DMS153 (cell line): ENCODE measurements at places on chromosomes 11 and 22.

DNA sequence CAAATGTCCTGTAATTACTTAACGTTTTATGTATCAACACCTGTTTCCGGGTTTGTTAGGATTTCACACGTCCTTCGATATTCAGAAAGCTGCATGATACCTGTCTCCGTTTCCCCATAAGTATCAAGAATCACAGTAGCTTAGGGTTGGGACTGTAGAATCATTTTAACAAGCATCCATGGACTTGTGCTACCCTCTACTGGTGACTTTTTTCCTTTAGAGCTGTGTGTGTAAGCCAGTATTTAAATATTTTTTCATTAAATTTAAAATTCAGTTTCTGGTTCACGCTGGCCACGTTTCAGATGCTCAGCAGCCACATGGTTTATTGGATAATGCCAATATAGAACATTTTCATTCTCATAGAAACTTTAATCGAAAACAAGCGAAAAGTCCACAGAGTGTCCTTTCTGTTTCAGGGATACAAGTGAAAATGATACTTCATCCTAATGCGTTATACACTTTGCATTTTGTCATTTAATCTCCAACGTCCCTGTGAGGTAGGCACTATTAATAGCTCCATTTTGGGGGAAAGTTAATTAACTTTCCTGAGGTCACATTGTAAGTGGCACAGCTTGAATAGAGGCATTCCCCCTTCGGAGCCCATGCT, 61.5 kb upstream of the SLC25A18 start:
- DNase-seq = peak; percentile 66

DNA sequence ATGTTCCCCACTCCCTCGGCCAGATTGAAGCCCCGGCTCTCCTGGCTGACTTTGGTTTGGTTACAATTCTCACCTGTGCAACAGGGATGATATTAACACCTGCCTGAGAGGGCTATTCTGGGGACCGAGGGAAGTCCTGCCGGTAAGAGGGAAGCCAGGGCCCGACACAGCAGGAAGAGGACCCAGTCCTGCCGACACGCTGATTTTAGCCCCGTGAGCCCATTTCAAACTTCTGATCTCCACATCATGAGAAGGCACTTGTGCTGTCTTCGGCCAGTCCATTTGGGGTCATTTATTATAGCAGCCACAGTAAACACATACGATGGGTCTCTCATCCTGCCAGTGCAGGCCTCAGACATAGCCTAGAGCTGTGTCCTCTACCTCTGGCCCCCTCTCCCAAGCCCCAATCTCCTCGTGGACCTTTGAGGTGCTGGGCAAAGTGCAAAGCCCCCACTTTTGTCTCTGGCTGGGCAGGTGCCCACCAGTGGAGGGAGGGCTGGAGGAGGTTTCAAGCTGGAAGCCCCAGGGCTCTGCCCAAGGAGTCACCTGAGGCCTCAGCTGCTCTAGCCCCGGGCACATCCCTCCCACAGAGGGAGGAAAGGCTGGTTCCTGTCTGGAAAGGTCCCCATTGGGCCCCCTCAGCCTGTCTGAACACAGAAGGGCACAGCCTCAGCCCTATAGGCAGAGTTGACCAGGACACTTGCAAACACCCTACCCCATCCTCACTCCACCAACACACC, 59.1 kb upstream of the FGF3 start:
- DNase-seq = no peak

- no peak for DNase-seq
Observed at GRCh38 chr11:70510106-70510505, 111.8 kb downstream of the CTTN start.

DNA sequence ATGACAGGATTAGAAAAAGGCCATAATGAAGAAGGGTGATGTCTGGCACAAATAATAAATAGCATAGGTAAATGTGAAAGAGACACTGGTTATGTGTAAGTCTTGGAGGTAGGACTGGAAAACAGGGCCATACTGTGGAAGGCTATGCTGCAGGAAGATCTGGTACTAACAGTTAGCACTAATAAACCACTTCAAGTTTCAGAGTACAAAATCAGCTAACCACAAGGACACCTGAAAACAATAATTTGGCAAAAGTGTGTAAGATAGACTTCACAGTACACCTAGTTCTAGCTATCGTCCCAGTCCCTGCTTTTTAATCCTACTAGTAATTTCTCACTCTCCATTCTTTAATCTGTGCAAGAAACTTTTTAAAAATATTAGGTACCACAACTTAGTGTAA, 44.3 kb downstream of the CWF19L2 start:
- no peak for DNase-seq

DNA sequence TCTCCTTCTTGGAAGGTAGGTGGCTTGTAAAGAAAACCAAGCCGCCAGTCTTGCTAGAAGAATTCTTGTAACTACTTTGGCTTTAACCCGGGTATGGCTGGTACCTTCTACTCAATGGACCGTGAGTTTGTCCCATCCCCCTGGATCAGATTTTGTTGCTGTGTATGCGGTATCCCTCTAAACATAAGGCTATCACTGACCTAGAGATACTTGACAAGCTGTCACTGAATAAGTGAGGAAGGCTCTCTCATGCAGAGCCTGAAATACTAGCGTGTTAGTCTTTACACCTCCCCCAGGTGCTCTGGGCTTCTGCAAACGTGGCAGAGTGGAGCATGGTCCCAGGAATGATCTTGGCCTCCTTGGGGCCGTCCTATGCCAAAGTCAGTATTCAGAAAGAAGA, 34.5 kb downstream of the GLB1L2 start:
- no peak for DNase-seq

DNA sequence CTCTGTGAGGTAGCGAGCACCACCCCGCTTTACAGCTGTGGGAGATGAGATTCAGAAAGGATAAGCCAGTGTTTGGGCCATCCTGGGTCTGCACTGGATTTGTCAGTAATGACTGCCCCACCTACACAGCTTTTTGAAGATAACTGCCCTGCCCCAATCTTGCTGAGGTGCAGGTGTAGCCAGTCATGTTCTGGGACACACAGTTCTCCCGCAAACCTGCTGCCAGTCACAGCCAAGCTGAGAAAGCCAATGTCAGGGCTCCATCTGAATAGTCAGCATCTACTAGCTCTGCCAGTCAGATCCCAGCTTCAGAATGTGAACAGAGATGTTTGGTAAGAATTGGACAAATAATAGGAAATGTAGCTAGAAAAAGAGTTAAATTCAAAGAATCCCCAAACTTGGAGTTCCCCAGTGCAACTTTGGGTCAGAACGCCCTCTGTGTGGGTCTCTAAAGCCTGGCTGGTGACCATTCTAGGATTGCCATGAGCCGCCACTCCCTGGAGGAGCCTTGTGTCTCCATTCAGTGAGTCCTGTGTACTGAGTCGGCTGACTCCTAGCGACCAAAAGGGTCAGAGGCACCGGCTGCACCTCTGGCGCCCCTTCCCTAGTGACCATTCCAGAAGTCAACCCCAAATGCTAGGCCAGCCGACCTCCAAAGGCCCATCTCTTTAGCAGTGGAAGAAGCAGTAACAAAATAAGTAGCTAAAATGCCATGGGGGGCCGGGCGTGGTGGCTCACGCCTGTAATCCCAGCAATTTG, 2.4 kb upstream of the MB start:
- no peak for DNase-seq

- DNase-seq = no peak
Observed at GRCh38 chr22:30279046-30279788, 10.1 kb downstream of the CASTOR1 start.

DNA sequence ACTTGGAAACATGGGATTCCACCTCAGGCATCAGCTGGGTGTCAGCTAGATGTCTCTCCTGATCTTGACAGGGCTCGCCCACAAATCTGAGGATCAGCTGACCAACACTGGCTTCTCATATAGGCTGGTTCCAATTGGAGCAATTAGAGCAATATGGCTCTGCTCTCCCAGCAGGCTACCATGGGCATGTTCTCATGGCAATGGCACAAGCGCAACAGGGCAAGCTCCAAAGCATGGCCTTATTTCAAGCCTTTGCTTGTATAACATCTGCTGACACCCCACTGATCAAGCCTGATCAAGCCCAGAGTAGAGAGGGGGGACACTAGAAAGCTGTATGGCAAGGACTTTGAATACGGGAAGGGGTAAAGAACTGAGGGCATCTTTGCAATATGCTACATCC, 40.7 kb upstream of the SPATA19 start:
- no peak for DNase-seq

GRCh38 chr11:94179696-94180095, 51.1 kb downstream of the PANX1 start:
- DNase-seq = no peak

DNA sequence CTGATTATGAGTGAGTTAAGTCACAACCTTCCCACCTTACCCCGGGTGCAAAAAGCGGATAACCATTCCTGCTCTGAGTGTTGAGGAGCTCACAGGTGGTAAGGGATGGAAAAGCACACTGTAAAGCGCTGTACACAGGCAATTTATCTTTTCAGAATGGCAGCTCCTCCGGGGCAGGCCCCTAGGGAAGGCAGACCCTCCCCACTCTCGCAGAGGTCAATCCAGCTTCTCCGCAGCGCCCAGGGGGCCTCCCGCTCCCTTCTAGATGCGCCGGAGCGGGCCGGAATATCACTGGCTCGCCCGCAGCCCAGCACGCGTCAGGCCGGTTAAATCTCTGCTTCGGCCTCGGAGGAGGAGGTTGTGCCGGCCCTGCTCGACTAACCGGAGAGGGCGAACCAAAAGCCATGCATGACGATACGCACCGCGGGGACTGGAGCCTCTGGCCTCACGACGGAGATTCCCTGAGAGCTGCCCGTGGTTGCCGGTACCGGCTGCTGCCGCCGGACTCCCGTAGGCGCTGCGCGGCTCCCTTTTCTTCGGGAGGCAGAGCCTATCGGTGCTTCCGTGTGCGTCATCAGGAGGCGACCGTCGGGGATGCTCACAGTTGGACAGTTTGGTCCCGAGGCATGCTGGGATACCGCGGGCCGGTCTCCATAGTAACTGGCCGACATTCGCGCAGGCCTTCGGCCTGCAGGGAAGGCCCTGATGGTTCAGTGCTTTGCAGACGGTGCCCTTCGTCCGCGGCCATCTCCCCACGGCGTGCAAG, at the start of gene BRMS1:
BRMS1 (minus strand) TSS at position 555 of the 766 bp plus-strand sequence. CDS start 2,870 bp downstream, outside the sequence.
- DNase-seq = peak; percentile 91

DNA sequence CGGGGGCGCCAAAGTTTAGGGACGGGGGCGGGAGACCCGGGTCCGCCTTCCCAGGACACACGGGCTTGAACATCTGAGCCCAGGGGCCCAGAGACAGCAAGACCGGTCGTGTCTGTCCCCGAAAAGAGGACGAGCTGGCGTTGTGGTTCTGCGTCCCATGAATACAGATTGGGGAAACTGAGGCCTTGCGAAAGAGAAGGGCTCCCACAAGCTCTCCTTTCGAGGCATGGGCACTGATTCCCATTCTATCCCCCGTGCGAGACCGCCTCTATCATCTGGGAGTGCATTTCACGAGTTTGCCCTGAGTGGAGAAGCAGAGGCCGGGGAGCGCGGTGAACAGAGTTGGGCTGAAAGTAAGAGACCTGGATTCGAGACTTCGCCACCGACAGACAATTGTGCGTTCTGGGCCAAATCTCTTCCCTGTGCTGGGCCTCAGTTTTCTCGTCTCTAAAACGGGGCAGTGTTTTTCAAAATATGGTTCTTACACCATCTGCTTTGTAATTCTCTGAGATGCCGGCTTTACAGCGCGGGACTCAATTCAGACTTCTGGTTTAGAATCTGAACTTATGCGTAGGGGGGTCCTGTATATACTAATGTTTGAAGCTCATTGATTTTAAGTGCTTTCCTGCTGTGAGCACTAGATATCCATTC, 471 bp downstream of the RNF185 start:
- DNase-seq = no peak

DNA sequence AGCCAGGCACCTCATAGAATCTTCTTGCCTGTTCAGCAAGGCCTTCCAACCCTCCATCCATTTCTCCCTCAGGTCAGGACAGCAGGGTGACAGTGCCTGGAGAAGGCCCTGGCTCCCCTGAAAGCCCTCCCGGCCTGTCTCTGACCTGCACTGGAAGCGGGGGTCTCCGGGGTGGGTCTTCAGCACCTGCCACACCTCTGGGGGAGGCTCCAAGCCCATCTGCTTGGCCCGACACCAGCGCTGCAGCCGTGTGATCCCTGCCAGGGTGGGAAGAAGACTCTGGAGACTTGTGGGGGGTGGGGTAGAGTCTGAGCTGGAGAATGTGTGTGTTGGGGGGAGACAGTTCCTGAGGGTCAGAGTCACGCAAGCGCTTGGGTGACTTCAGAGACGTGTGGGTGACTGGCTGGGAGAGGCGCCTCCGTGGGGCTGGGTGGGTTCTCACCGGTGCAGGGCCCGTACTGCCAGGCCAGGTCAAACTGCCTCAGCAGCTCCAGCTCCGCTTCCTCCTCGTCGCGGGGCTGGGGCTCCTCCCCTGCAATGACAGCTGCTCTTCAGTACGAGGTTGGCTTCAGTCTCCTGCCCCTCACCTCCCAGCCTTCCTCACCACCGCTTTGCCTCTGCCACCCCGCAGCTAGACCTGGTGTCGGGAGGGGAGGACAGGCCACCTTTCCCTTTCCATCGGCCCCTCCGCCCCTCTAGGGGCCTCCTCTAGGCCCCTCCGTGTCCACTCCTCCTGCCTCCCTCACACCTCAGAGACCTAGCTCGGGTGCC, 615 bp downstream of the POLD4 start:
- peak; percentile 66 for DNase-seq

DNA sequence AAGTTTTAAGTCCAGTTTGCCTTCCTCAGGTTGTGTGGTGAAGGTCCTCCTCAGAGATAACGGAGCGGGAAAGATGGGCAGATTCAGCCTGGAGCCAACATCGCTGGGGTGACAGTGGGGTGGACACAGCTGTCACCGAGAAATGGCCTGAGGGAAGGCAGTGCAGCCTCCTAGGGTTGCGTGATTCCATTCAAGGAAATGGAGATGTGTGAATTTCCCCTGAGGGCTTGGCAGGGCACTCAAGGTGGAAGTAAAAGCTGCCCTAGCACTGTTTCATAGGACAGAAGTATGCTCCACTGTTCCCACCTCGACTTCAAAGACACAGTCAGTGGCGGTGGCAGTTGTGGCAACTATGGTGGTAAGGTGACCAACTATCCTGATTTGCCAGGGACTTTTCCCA, 15.4 kb upstream of the CAT start:
- DNase-seq = no peak

- DNase-seq = no peak
Observed at GRCh38 chr22:45204241-45204640, 36.5 kb downstream of the KIAA0930 start.

DNA sequence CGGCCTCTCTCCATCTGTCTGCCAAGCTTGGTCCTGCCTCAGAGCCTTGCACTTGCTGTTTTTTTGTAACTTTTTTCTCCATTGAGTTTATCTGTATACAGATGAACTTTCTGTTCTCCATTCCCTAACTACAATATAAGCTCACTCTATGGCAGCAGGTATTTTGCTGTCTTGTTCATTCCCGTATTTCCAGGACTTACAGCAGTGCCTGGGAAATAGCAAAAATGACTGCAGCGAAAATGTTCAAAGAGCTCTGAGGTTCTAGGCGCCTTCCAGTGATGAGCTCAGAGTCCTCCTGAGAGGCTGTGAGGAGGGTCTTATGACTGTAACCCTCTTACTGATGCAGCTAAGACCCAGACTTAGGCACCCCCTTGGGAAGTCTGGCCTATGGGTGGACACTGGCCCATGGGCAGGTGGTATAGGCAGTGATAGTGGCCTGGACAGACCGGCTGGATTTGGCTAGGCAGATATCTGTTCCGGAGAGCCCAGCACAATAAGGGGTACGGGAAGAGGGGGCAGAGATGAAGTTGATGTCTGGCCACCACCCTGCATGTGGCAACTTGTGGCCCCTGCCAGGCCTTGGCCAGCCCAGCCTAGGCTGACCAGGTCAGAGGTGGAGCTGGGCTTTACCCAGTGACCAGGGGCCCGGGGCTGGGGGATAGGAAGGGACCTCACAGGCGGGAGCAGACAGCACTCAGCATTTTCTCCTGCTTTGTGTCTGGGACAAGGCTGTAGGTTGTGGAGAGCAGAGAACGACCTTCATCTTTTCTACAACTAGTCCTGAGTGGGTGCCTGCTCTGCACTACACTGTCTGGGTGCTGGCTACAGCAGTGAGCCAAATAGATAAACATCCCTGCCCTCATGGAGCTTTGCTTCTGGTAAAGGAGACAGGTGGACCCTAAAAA, 4.6 kb downstream of the ATF4 start:
- no peak for DNase-seq
